ENCODE measurements at places on chromosomes 4 and X.

DNA sequence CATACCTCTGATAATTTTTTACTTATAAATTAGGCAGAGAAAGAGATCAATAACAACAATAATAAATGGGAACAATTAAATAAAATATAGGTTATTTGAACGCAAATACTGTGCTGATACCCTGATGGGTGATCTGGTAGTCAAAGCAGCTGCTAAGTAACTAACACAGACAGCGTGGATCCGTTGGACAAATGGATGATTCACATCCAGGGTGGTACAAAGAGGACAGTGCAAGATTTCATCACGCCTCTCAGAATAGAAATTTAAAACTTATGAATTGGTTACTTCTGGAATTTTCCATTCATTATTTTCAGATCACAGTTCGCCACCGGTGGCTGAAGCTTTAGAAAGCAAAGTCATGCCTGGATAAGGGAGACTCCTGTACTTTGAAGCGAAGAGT, 1066.0 kb upstream of the ADGRL3 start:
- no peak for DNase-seq

- peak; percentile 90 for DNase-seq
Measured at GRCh38 chrX:115344885-115345614, 55.5 kb downstream of the LUZP4 start.

DNA sequence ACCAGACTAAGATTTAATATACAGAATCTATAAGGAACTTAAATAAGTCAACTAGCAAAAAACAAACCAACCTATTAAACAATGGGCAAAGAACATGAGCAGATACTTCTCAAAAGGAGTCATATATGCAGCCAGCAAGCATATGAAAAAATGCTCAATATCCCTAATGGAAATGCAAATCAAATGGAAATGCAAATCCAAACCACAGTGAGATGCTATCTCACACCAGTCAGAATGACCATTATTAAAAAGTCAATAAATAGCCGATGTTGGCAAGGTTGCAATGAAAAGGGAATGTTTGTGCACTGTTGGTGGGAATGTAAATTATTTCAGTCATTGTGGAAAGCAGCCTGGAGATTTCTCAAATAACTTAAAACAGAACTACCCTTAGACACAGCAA, 97.0 kb upstream of the SLC6A14 start:
- no peak for DNase-seq

DNA sequence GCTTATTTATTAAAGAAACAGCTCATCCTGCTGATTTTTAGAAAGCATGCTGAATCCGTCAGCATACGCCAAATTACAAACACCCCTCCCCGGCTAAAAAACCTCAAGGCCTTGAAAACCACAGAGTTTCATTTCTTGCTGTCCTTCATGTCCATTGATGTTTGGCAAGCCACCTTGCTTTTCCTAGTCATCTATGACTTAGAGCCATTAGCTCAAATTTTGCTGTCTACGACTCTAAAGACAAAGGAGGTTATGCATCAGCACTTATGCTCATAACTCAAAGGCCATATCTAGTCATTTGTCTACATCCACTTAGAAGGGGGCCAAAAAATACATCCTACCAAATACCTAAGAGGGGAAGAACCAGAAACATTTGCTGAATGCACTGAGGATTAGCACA, 925.1 kb downstream of the PCDH7 start:
- DNase-seq, result no peak

- no peak for DNase-seq
Measured at GRCh38 chr4:4408576-4409335, 21.9 kb downstream of the NSG1 start.

- no peak for DNase-seq
Measured at GRCh38 chrX:107978071-107978470, 4.1 kb downstream of the TEX13B start.

GRCh38 chr4:5984843-5985242, 33.4 kb downstream of the C4orf50 start:
- DNase-seq, result no peak

DNA sequence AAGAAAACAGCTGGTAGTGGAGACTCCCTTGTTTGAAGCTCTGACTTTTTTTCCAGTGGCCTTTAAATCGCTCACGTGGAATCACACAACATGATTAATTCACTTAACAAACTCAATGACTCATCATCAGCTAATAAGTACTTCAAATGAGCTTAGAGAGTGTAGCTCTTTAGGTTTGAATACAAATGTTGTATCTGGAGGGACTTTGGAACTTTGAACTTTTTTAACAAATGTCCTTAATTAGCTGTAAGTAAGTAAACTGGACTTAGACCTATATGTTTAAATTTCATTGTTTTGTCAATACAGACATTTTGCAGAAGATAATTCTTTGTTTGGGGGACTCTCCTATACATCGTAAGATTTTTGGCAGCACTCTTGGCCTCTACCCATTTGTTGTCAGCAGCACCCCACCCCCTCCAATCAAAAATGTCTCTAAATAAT, 581.1 kb downstream of the SPRY1 start:
- no peak for DNase-seq

DNA sequence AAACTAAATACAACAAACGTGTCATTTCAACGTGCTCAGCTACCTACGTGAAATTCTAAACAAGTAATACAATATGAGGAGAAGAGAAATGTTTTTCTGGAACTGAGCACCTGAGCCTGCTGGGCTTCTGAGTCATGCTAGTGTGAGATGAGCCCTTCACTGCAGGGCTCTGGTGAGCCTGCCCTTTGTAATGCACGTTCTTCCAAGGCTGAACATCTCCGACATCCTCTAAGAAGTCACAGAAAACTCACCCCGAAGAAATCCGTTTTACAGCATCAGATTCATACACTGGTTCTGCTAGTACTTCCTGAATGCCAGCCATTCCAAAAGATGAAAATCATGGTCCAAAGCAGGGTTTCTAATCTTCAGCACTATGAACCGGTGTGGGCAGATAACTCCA, 157.1 kb downstream of the AMELX start:
- no peak for DNase-seq

GRCh38 chr4:99859618-99860017, 34.6 kb downstream of the LAMTOR3 start:
- no peak for DNase-seq

GRCh38 chrX:9498236-9498635, 33.4 kb downstream of the TBL1X start:
- no peak for DNase-seq

DNA sequence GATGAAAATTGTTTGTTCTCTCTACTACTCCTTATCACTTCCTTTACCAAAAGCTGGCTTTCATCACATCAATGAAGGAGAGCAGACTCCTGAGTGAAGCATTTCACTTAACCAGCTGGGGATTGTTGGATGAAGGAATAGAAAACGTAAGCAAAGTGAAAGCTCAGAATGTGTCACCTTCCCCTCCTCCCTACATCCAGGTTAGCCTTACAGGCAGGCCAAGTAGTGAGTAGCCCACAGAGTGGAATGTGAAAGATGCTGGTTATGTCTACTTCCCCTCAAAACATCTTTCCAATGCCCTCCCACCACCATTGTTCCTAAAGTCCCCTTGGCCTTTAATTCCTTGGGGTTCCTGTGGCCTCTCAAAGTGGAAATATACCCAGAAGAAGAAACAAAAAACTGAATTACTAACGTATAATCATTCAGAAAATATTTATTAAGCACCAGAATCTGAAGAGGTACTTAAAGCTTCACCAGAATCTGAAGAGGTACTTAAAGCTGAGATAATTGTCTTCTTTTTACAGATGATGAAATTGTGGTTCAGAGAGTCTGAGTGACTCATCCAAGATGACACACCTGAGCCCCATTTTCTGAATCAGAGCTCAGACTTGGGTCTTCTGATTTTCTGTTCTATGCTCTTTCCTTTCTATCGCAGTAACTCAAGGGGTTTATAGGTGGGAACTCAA, 6.5 kb downstream of the P2RY4 start:
- DNase-seq, result no peak
